ENCODE measurements at places on chromosomes 16 and 17.

- peak; percentile 77 for DNase-seq
Measured at GRCh38 chr16:54446639-54447038, 160.1 kb upstream of the IRX3 start.

GRCh38 chr16:20897922-20898321, 2.2 kb downstream of the DCUN1D3 start:
- no peak for DNase-seq

- no peak for DNase-seq
Measured at GRCh38 chr16:64013856-64014255, 1108.0 kb downstream of the CDH11 start.

GRCh38 chr16:57263541-57264351, 18.7 kb downstream of the ARL2BP start:
- no peak for DNase-seq

DNA sequence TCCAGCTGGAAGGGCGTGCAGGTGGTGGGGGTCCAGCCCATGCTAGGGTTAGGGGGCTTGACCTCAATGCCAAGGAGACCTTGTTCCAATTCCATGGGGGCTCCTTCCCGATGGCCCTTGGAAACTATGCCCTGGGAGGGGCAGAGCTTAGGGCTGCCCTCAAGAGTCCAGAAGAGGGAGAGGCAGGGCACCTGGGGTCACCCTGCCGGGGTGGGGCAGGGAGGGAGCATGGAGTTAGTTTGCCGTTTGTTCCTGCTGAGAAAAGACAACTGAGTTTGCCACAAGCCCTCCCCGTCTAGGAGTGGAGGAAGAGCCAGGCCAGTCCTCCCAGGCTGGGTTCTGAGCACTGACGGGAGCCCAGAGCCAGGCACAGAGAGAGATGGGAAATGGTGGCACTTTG, 21.4 kb downstream of the MMP15 start:
- DNase-seq: no peak

DNA sequence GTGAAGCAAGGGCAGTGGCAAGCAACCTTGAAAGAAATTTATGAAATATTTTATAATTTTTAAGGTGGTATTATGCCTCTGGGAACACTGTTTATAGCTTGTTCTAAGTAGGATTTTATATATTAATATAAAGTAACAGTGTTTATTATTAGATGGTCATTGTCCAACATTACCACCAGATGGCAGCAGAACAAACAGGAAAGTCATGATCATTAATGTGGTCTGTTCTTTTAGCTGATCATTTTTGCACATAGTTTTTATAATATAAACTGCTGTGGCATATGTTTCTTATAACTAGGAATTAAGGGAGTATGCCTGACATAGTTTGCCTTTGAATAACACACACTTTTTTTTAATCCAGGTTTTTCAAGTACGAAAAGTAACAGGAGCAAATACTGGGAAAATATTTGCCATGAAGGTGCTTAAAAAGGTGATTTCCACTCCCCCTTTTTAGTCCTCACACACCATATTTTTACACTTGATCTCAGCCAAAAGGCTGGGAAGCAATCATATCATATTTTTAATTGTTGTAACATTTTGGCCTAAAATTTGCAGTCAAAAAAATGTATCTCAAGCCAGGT, 21.4 kb downstream of the RPS6KB1 start:
- DNase-seq: no peak

GRCh38 chr17:47651704-47652103, 2.0 kb downstream of the KPNB1 start:
- no peak for DNase-seq

GRCh38 chr17:80948976-80949450, 42.6 kb upstream of the CHMP6 start:
- DNase-seq: no peak

GRCh38 chr16:4892361-4893102, 44.4 kb downstream of the PPL start:
- DNase-seq: no peak

DNA sequence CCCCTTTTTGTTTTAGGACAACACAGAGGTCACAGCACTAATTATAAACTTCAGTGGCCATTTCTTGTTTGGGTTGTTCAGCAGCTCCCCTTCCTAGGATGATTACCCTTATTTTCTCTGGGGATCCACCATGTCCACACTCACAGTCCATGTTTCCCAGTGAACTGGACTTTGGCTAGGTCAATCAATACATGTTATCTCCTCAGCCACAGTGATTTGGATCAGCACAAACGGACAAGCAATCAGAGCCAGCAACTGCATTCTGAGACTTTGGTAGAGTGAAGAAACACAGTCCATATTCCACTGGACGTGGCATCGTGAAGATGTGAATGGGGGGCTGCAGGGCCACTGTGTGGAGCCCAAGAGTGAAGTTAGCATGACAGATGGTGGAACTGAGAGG, 4.6 kb downstream of the TMEM220 start:
- no peak for DNase-seq

DNA sequence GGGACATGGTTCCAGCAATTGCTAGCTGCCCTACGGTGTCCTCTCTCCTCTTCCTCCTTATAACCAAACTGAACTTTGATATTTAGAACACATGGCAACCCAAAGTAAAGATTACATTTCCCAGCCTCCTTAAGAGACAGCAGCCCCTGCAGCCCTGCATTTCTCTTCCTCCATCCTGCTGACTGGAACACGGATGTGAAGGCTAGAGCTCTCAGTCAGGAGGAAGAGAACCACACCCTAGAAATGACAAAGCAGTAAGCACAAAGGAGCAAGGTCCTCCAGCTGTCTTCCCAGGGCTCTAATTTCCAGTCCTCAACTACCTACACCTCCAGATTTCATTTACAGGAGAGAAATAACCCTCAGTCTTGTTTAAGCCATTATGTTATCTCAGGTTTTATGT, 10.9 kb downstream of the DYNC1LI2 start:
- DNase-seq: no peak

- DNase-seq: no peak
Measured at GRCh38 chr17:44258811-44259351, 9.1 kb downstream of the SLC4A1 start.

DNA sequence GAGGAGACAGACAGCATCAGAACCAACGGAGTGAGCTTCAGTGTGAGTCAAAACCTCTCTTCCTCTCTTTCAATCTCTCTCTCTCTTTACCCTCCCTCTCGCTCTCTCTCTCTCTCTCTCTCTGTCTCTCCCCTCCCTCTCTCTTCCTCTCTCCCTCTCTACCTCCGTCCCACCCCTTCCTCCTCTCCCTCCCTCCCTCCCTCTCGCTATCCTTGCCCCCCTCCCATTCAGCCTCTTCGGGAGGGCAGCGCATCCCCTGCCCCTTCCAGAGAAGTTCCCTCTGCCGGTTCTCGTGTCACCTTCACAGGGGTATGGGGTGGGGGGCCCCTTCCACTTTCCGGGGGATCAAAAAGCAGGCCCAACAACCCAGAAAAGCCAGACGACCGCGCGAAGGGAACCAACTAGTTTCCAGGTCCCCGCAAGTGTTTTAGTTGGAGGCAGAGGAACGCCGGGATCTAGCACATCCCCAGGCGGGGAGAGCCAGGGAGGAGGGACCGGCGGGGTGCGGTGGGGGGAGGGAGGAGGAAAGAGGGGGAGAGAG, 28.9 kb upstream of the RBFOX1 start:
- no peak for DNase-seq

DNA sequence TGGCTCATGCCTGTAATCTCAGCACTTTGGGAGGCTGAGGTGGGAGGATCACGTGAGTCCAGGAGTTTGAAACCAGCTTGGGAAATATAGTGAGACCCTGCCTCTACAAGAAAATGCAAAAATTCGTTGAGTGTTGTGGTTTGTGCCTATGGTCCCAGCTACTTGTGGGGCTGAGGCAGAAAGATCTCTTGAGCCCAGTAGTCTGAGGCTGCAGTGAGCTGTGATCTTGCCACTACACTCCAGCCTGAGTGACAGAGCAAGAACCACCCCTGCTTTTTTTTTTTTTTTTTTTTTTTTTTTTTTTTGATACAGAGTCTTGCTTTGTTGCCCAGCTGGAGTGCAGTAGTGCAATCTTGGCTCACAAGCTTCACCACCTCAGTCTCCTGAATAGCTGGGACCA, 34.0 kb downstream of the ITGB3 start:
- no peak for DNase-seq

DNA sequence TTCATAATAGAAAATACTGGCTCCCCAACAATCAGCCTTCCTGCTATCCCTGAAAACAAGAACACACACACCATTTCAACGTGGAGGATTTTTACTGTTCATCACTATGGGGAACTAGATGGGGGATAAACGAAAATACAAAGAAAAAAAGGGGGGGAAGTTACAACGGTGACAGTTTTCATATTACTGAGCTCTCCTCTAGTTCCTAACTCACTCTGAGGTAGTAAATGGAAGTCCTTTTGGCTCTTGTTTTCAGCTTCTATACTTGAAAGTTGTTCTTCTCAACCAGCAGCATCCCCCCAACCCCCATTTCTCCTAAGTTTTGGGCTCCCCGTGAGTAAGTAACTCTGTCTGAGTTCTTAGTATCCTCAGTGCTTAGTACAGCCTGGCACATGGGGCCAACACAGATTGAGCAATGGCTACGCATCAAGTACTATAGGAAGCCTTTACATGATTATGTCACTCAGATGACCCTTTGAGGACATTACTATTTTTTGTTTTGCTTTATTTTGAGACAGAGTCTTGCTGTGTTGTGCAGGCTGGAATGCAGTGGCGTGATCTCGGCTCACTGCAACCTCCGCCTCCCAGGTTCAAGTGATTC, 4.2 kb upstream of the CORO7 start:
- DNase-seq: no peak

- DNase-seq: peak; percentile 61
Measured at GRCh38 chr17:39404542-39405378, 3.3 kb upstream of the FBXL20 start.

- no peak for DNase-seq
Measured at GRCh38 chr16:52863000-52863399, 189.7 kb downstream of the CHD9NB start.

DNA sequence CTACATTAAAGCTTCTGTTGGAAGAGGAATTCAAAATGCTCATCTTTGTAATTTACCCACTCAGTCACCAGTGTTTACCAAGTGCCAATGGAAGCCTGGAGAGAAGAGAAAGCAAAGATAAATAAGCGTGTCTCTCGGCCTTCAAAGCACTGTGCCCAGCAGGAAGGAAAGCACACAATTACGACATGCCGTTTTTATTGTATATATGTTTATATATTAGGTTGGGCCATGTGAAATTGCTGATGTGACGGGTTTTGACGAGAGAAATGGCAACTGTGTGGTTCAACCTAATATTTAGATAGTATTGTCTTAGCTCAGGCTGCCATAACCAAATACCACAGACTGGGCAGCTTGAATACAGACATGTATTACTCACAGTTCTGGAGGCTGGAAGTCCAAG, 79.3 kb upstream of the HSBP1 start:
- no peak for DNase-seq

GRCh38 chr17:71111460-71111859, 942.1 kb downstream of the KCNJ2 start:
- no peak for DNase-seq

DNA sequence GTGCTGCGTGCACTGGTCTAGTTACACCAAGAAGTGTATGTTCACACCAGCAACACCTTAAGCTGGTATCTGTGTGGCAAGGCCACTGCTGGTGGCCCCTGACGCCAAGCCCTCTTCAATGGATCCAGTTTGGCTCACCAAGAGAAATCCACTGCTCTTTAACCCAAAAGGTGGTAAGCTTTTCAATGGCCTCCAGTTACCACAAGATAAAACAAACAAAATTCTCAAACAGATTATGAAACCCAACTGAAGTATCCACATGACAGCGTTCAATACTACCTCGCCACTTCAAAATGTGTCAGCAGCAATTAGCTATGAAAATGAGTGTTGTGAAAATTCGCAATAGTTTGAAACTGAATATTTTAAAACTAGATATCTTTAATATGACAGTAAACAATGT, 96.5 kb upstream of the AKTIP start:
- DNase-seq: no peak

DNA sequence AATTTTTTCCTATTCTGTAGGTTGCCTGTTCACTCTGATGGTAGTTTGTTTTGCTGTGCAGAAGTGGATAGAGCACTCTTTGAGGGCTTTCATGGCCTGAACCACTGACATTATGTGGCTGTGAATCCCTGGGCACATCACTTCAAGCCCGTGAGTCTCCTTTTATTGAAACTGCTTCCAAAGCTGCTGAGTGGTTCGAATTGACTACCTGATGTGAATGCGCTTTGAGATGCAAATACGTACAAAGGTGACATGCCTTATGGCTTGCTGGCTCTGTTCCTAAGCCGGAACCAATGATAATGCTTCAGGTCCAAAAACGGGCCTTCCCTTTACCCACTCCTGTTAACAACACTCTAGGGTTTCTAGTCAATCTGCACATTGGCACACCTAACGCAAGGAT, 34.3 kb downstream of the ASPA start:
- no peak for DNase-seq

DNA sequence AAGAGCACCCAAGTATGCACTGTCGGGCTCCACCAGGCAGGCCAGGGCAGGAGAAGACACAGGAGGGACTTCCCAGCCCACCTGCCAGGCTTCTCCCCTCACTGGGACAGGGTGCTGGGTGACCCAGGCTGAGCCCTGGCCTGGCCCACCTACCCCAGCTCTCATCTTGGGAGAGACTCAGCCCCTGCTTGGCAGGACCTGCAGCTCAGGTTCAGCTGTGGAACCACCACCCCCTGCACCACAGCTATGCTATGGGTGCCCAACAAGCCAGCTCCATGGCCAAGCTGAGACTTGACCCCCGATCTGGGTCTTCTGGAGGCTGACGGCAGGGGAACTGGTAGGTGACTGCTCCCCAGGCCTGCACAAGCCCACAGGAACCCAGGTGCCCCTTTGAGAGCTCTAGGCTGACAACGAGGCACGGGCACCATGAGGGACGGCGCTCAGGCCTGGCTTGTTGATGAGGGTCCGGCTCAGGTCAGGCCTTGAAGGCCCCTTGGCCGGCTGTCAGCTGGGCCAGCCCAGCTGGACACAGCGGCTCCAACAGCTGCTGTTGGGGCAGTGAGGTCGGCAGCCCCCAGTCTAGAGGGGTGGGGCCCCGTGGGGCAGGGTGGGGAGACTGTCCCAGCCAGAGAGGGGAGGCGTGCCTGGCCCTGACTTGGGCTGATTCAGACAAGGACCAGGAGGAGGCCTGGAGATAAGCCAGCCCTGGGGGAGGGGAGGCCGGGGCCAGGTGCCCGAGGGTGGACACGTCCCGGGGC, 4.6 kb downstream of the RPUSD1 start:
- no peak for DNase-seq

DNA sequence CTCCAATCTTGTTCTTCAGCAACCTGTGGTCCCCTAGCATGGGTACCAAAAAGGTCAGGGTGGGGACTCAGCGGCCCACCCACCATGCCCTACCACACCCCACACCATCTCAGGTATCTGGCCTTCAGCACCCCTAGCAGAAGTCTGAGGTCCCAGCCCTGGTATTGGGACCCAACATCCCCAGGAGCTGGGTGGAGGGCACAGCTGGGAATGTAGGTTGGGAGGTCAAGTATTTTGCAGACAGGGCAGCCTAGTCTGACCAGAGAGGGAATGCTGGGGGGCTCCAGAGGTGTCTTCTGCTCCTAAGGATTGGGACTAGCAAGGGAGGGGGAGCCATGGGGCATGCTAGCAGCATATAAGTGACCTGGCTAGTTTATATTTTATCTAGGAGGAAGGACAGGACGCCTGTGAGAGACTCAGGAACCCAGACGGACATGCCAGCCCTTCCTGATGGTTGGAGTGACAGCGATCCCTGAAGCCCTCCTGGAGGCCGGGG, 822 bp upstream of the ADAM11 start:
- no peak for DNase-seq

- DNase-seq: no peak
Measured at GRCh38 chr17:73801455-73802100, 157.3 kb upstream of the SDK2 start.

- no peak for DNase-seq
Measured at GRCh38 chr17:73711184-73711583, 66.9 kb upstream of the SDK2 start.

GRCh38 chr16:67961551-67961957, 6.9 kb downstream of the SLC12A4 start:
- no peak for DNase-seq

Data from GM04504 (cell line).